ENCODE measurements at places on chromosomes 2 and 18. TPM values are rescaled to one million over a fixed set of nuclear protein-coding genes. Genes with fewer than 3 reads are reported as not detected.
A peak's percentile ranks its signal among the peaks of the same experiment; 100 is the strongest.

The TMEM163 gene
- 1.1 TPM for total RNA-seq

The SPEG gene
- under 0.01 TPM for total RNA-seq

- no peak for DNase-seq
Observed at GRCh38 chr2:161307676-161308075, 549 bp upstream of the PSMD14 start.

DNA sequence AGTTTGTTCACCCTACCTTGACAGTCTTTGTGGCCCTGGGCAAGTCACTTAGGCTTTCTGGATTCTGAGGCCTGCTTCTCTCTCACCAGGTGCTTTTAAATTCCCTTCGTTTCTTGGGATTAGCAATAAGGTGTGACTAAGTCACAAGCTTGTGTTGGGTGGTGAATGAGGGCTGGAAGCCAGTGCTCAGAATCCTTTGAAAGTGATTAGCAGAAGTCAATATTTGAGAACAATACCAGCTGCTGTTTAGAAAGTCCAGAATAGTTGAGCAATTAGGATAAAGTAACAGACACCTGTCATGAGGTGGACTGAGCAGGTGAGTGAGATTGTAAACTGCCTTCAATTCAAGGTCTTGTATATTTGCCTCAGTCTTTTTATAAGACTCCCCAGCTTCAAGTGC lies 19.3 kb upstream of the MGAT5 start:
- no peak for DNase-seq

GRCh38 chr2:9807555-9808305 lies 35.5 kb upstream of the TAF1B start:
- no peak for DNase-seq

- DNase-seq = no peak
Observed at GRCh38 chr2:26768759-26769088, 4.6 kb downstream of the SLC35F6 start.

GRCh38 chr18:13382366-13382953 lies 163.9 kb downstream of the LDLRAD4 start:
- DNase-seq = peak; percentile 97
